ENCODE measurements at places on chromosomes 2 and 18.

- DNase-seq: no peak
Measured at GRCh38 chr2:207395535-207396251, 134.1 kb upstream of the CREB1 start.

DNA sequence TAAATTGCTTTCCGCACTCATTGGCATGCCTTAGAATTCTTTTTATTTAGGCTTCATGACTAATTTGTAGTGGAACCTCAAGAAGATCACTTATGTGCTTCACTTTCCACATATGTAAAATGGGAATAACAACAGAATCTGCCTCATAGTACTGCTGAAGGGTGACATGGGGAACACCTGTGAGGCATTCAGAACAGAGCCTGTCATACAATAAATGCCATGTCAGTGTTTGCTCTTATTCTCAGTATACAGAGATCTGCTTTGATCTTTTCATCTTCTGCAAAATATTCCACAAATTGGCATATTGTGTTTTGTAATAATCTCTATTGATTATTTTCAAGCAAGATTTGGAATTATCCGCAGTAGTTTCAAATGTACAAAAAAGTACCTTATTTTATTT lies 17.4 kb upstream of the CPS1 start:
- no peak for DNase-seq

DNA sequence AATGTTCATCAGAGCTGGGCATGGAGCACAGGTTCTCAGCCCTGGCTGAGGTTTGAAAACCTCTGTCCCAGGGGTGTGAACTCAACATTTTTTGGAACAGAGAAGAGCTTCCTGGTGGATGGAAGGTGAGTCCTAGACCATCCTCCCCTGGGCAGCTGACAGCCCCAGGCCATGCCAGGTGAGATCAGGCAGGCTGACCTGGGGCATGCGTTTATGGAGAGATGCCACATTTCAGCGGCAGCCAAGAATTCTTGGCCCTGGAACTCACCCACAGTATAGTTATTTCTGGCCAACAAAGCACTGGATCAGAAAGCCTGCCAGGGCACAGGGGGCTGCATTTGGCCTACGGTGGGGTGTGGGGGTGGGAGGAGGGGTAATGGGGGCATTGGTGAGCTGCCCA lies 83.8 kb downstream of the EDAR start:
- no peak for DNase-seq

- no peak for DNase-seq
Measured at GRCh38 chr2:47652061-47652690, 130.8 kb upstream of the MSH6 start.

GRCh38 chr18:45386041-45386655 lies 229.1 kb upstream of the SLC14A2 start:
- no peak for DNase-seq

DNA sequence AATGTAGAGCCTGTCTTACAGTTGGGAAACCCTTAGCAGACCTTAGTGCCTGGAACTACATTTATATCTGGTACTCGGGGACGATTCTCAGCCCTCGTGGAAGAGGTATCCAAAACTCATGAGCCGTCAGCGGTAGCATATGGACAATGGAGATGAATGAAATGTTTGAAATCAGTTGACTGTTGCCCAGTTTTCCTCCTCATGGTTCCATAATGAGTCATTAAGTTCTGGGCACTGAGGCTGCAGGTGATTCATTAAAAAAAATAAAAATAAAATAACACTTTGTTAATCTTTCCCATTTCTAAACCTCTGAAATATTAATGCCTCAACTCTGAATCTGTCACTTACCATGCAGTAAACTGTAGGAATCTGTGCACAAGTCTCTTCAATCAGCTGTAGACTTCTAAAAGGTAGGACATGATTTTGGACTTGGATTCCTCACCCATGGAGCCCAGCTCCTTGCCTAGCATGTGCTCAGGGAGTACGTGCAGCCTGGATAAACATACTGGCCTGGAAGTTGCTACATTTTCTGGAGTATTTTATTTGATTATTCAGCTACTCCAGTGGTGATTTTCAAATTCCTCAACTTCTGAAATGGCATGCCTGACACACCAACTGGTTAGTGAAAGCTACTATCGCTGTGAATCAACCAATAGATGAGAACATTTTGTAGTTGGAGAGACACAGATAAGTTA lies 979.2 kb downstream of the CNTNAP5 start:
- DNase-seq: no peak

DNA sequence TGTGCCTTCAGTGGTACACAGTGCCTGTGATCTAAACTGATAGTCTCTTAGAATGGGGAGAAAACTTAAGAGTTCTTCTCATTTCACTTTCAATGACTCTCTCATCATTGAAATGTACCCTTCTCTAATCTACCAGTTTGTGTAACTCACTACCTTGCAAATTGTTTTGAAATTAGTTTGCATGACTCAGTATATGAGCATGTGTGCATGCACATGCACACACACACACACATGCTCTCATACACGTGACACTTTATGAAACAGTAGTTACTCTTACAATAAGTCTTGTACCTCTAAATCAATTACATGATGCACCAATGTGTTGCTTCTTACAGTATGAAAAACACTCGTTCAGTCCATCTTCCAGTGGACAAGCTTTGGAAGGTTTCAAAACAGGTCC lies 10.6 kb downstream of the LYPD6B start:
- DNase-seq: no peak

DNA sequence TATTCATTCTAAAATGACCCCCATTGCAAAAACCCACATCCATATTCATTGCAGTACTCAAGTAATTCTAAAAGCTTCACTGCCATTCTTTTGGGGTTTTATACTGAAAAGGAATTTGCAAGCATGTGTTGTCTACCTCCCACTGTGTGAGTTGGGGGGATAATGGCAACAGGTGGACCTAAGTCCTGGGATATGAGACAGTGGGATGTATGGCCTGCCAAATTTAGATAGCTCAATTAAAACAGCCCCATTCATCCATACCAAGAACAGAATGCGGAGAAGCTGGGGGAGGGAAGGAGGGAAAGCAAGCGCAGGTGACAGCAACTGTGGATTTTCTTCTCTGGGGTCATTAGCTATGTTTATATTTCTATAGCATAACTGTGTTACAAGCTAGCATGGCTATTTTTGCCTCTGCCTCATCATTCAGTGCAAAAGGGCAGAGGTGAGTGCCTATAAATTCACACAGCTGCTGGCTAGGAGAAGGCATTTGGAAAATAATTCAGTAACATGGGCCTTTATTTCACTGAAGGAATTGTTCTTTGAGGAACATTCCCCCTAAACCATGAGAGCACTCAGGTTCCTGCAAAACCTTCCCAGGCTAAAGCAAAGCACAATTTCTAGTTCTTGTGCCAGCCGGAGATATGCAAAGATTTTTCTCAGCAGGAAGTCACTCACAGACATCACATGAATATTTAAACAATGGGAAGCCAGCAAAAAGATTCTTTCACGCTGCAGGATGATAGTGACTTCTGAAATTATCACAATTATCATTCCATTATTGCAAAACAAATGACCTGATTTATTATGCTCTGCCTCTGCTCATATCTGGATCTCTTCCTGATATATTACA lies 393.9 kb upstream of the ACVR2A start:
- DNase-seq: no peak

DNA sequence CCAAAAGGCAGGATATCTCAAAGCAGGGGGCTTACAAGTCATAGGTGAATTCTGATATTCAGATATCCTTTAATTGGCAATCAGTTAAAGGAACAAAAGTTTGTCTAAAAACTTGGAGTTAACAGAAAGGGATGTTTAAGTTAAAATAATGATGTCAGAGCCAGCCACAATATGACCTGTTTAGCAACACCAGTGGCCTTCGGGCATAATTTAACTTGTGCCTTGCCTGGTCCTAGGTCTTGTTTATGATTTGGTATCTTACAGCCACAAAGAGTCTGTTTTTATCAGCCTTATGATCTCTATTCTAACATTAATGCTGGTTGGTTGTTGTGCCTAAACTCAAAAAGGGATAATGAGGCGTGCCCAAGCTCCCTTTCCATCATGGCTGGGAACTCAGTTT lies 252.9 kb downstream of the RNF152 start:
- no peak for DNase-seq

DNA sequence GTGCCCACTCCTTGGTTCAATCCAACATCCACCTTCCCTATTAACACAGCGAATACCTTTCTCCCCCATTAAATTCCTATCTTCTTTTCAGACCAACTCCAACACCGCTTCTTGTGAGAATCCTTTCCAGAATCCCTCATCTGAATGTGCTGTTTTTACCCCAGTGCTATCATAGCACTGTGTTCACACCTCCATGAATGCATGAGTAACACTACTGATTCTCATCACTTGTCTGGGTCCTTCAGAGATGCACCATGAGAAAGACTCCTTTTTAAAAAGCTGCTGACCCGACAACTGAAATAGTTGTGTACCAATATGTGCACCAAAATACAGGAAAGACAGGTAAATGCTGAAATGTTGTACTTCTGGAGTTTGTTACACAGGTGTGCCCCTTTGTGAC lies 18.8 kb downstream of the MGAT4A start:
- DNase-seq: no peak

DNA sequence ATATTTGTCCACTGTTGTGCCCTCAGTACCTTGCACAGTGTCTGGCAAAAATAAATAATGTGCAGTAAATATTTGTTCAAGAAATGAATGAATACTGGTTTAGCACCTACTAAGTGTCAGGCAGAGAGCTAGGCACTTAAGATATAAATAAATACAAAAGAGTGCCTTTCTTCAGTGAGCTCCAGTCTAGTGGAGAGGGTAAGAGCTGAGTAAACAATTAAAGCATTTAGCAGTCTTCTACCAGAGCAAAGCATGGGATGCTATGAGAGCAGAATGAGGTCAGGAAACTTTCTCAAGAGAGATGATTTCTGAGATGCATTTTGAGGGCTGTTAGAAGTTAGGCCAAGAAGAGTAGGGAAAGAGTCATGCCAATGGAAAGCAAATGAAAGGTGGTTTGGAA lies 314.7 kb downstream of the DSC3 start:
- DNase-seq: no peak

DNA sequence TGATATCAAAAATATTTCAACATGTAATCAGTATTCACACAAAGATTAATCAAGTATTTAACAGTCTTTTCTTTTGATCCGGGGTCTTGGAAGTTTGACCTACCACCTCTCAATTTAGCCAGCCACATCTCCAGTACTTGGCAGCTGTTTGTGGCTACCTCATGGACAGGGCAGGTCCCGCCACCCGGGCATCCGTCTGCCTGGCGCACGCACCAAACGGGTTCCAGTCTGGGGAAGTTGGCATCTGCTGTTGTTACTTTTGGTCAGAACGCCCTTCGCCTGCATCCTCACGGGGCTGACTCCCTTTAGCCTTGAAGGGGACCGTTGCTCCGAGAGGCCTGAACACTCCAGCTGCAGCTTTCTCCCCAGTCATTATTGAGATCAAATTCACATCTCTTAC lies 81.7 kb downstream of the NEDD4L start:
- no peak for DNase-seq

DNA sequence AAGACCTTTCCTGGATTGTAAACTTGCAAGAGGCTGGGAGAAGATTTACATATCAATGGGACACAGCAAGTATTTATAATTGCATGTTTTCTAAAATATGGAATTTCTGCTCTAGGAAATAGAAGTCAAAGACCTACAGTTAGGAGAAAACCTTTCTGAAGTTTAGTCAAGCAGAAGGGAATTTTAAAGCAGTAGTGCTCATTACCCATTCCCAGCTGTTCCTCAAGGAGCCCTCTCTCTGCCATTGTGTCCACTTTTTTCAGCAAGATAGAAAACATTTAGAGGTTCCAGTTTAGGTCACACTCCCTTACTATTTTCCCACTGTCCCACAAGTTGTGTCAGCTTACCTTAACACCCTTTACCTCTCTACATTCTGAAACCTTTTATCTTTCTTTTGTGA lies 584.0 kb upstream of the CHAC2 start:
- DNase-seq: no peak

GRCh38 chr2:236210536-236210935 lies 42.4 kb upstream of the GBX2 start:
- no peak for DNase-seq

DNA sequence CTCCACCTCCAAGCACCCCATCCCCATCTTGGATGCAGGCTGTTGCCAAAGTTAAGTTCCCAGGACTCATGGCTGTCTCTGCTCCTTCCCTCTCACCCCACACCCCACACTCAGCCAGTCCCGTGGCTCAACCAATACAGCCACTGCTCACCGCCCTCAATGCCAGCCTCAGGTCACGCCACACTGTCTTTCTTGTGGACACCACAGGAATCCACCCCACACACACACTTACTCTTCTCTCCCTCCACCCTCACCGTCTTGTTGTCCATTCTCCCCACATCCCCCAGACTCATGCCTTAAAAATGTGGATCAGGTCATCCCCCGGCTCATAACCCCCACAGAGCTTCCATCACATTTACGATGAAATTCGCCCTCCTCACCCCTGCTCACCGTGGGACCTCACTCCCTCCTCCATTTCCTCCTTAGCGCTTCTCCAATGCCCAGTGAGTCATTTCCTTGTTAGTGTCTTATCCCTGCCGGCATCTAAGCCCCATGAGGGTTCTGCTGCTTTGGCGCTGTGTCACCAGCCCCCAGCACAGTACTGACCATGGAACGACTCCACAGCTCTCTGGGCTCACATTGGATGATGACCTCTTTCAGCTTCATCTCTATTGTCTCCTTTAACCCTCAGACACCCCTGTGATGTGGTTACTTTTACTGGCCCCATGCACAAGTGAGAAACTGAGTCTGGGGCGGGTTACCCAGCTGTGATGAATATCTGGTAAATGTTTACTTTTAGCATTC lies 13.8 kb downstream of the MLPH start:
- no peak for DNase-seq

DNA sequence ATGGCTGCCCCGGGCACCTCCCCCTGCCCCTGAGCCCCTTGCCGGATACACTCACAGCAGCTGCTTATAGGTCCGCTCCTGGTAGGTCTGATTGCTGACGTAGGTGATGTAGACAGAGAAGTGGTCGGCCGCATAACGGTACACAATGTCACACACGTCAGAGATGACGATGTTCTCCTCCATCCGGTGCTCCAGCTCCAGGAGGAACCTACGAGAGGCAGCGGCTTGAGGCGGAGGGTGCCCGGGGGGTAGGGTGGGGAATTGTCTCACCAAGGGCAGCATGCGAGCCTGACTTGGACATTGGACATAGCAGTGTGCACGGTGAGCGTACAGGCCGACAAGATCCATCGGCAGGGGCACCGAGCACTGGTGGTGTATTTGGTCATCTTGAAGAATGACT lies 22.8 kb downstream of the SNORC start:
- no peak for DNase-seq

GRCh38 chr2:229206548-229206947 lies 64.5 kb downstream of the PID1 start:
- no peak for DNase-seq

GRCh38 chr2:68060652-68061051 lies 2.2 kb downstream of the C1D start:
- DNase-seq: no peak

GRCh38 chr2:200305797-200306195 lies 697 bp upstream of the SPATS2L start:
- no peak for DNase-seq
